ENCODE measurements at places on chromosomes 5 and 9.

DNA sequence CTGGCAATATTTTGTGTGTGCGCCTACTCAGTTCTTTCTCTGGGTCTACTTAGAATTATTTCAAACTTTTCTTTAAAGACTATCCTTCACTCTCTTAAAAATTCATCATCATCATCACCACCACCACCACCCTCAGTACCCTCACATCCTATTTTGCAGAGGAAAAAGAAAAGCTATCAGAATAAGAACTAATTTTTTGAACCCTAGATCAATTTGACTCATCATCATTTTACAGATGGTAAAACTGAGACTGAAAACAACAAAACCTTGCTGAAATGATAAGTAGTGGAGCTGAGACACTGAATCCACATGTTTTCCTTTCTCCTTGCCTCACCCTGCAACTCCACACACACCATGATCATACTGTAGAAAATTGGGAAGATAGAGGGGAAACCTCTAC, 119.3 kb downstream of the SSBP2 start:
- DNase-seq: no peak

GRCh38 chr5:61687371-61687770, 355.3 kb downstream of the ZSWIM6 start:
- DNase-seq: no peak

- no peak for DNase-seq
Measured at GRCh38 chr5:88778736-88779135, 104.2 kb downstream of the MEF2C start.

GRCh38 chr9:114856942-114857315, 51.1 kb upstream of the TNFSF15 start:
- peak; percentile 63 for DNase-seq

GRCh38 chr9:117218951-117219350, 195.9 kb downstream of the ASTN2 start:
- DNase-seq: no peak

GRCh38 chr5:124650147-124650561, 96.3 kb downstream of the ZNF608 start:
- DNase-seq: no peak

- no peak for DNase-seq
Measured at GRCh38 chr5:166493612-166494011, 1797.8 kb upstream of the WWC1 start.

DNA sequence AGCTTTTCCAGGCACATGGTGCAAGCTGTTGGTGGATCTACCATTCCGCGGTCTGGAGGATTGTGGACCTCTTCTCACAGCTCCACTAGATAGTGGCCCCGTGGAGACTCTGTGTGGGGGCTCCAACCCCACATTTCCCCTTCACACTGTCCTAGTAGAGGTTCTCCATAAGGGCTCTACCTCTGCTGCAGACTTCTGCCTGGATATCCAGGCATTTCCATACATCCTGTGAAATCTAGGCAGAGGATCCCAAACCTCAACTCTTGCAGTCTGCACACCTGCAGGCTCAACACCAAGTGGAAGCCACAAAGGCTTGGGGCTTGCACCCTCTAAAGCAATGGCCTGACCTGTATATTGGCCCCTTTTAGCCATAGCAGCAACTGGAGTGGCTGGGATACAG, 283.4 kb upstream of the KLF4 start:
- DNase-seq: no peak

- DNase-seq: no peak
Measured at GRCh38 chr9:17725399-17726010, 146.6 kb downstream of the SH3GL2 start.

DNA sequence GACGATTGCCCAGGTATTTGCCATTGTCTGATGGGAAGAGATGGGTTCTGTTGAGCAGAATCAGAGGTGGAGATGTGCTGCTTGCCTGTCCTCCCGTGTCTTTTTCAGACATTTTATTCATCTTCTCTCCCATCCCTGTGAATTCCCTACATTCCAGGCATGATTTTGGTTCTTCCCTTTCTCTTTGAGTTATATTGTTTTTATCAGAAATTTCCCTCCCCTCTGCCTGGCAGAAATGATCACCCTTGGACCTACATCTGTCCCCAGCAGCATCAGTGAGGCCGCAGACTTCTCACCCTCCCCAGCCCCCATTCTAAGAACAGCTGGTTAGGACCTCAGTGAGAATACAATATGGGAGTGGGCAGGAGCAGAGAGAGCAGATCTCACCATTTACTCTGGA, 640.2 kb downstream of the CCDC171 start:
- DNase-seq: peak; percentile 41

GRCh38 chr9:34568133-34568532, 21.4 kb downstream of the CNTFR start:
- no peak for DNase-seq

DNA sequence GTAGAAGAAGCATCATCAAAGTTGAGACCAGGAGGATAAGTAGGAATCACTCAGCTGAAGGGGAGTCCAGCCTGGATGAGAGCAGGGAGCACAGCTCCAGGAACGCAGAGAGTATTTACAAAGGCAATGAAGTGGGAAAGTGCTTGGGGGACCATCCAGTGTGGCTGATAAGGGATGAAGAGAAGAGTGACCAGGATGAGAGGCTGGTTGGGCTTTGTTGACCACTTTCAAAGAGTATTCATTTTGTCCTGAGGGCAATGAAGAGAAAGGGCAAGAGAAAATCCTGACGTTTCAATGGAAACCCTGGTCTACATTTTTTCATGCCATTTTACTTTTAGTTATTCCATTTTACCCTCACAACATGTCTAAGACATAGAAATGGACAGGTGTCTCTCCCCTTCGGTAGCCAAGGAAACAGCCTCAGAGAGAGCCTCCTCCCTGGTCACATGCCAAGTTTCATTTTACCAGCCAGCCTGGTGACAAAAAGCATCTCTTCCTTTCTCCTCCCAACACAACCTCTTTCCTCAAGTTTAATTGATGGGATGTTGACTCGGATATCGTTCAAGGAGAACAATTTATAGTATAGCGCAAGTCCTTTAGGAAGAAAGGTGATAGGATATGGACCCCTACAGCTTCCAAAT, 492.7 kb upstream of the CLINT1 start:
- DNase-seq: no peak

DNA sequence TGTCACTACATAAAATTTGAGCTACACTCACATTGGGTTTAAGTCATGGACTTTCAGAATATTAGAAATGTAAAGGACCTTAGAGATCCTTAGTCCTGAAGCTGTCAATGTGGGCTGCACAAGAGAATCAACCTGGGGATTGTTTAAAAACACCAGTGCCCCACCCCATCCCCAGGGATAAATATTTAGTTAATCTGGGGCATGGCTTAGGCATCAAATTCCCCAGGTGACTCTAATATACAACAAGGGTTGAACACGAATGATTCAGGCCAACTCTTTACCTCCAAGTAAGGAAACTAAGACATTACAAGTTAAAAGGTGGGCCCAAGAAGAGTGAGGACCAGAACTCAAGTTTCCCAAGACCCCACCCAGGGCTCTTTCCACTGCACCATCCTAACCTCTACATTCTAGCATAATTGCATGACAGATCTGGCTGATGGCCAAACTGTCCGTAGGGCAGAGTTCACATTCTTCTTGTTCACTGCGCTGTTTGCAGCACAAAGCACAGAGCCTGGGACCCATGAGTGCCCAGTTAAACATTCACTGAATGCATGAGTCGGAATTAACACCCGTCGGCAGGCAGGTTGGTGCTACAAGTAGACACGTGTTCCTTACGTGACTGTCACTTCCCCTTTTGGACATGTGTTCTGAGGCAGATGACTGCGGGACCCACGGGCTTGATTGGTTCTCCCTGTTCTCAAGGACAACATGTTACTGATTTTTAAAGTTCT, 25.2 kb downstream of the CYFIP2 start:
- no peak for DNase-seq

- DNase-seq: no peak
Measured at GRCh38 chr5:168375214-168375613, 83.8 kb downstream of the WWC1 start.

Data from AG10803 (cell line).